Fibroblast of pulmonary artery (primary cell): ENCODE measurements at places on chromosomes 5 and 9.

- no peak for DNase-seq
These were observed 16.9 kb downstream of the ANKRD33B start for GRCh38 chr5:10580531-10581423.

- DNase-seq = no peak
These were observed 97.3 kb downstream of the CFAP90 start for GRCh38 chr5:7753596-7753995.

DNA sequence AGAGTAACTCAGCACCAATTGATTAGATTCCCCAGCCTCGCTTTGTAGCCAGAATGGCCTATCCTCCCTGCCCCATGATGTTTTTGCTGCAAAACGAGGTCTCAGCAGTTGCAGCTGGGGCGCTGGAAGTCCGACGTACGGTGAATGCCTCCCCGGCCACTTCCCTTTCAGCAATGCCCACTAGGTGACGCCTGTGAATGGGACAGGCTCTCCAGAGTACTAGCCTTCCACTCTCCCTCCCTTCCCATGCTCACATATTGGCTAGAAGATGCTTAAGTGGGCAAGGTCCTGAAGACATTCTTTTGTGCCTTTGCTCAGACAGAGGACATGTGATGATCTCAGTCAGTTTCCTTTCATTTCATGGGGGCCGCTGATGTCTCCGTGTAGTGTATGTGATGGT lies 50.8 kb downstream of the DMRT2 start:
- DNase-seq = peak; percentile 49

DNA sequence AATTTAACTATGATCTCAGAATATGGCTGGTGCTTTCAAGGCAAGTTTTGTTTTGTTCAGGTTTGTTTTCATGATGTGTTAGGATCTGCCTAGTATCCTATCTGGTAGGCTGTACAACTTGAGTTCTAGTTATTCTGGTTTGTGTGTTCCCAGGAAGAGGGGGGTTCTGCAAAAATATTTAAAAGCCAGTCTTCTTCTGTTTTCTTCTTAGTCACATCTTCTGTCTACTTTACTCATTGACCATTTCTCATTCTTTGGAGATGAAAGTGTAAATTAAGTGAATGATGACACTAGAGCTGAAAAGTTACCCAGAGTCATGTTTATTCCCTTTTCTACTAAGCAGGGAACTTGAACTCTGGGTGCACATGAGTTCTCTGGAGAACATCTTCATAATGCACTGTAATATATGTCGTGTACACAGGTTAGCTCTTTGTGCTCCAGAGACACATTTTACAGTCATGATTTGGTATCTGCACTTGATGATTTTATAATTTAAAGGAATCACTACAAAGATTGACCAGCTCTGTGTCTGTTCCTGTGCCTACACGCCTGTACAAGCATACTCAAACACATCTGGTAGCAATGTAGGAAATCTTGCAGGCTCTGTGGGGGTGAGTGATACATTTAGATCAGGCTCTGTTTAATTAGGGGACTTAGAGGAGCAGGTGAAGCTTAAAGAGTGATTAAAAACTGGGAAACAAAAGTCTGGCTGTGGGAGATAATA lies 5.0 kb downstream of the SMAD5 start:
- DNase-seq = no peak

- no peak for DNase-seq
These were observed 81.0 kb downstream of the SHB start for GRCh38 chr9:37988041-37988440.

GRCh38 chr5:59819806-59820205 lies 73.7 kb downstream of the PDE4D start:
- DNase-seq = no peak

GRCh38 chr5:98128271-98128670 lies 645.2 kb upstream of the RGMB start:
- no peak for DNase-seq

DNA sequence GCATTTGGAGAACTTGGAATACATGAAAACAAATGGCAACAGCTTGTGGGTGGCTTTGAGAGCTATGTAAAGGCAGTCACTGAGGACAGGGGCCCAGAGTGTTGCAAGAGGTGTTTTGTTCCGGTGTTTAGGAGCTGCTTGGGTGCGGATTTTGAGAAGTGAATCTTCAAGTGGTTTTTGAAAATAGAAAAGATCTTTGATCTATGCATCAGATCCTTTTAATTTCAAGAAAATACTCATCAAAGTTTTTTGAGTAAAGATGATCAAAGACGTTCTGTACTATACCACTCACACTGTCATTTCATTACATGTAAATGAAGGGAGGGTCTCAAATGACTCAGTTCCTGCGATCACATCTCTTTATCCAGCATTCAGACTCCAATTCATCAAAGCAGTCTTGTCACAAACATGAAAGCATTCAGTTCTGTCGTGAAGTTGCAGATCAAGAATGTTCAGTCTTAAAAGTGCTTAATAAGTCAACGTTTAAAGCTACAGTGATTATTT lies 112.5 kb downstream of the WDR41 start:
- no peak for DNase-seq

DNA sequence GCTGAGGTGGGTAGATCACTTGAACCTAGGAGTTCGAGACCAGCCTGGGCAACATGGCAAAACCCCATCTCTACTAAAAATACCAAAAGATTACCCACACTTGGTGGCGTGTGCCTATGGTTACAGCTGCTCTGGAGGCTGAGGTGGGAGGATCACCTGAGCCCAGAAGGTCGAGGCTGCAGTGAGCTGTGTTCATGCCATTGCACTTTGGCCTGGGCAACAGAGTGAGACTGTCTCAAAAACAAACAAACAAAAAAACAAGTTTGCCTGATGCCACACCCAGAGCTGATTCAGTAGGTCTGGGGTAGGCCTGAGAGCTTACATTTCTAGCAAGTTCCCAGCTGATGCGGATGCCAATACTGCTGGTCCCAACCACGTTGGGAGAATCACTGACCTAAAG lies 60.5 kb upstream of the HSPA9 start:
- no peak for DNase-seq

DNA sequence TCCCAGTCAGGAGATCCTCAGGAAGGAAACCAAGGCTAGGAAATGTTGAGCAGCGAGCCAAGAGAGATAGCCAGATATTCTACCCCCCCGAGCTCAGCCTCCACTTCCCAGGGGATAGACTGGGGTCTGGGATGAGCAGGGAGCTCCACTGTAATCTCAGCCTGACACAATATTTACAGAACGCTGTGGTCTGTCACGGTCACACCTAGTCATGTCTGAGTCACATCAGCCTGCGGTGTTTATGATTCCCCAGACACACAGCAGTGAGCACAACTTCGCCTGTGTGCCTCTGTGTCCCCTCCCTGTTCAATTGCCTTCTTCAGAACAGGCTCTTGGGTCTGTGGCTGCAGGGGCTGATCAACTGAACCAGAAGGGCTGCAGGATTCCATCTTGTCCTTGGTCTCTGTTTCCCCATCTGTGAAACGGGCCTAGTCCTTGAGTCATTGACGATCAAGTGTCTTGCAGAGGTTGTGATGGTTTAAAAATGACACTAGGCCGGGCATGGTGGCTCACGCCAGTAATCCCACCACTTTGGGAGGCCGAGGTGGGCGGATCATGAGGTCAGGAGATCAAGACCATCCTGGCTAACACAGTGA lies 8.6 kb upstream of the PRRX2 start:
- no peak for DNase-seq

- no peak for DNase-seq
These were observed 943 bp downstream of the GALNT12 start for GRCh38 chr9:98808411-98808815.

- no peak for DNase-seq
These were observed 82.1 kb downstream of the SLF1 start for GRCh38 chr5:94700592-94700991.

- no peak for DNase-seq
These were observed 262.5 kb downstream of the MED10 start for GRCh38 chr5:6115852-6116251.

- peak; percentile 73 for DNase-seq
These were observed 149.7 kb upstream of the FBXL17 start for GRCh38 chr5:108531367-108532128.

- peak; percentile 51 for DNase-seq
These were observed 284.5 kb downstream of the NTRK2 start for GRCh38 chr9:84953797-84954705.

DNA sequence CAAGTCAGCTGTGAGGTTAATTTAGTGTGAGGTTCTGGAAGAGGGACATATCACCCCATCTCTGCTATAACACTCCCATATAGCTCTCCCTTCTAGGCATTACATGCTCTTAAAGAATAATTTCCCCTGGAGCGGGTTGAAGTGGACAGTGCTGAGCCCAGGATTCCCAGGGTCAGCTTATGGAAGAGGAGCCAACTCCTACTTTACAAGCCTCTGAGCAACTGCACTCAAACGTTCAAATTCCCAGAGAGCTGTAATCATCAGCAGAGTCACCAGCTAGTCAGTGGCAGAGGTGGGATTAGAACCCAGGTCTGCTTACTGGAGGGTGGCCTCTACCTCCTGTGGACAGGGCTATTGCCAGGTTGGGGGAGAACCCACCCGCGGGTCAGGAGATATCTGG lies 1.4 kb downstream of the NEURL1B start:
- no peak for DNase-seq

- no peak for DNase-seq
These were observed 263.9 kb upstream of the TRPC7 start for GRCh38 chr5:136629125-136629792.

DNA sequence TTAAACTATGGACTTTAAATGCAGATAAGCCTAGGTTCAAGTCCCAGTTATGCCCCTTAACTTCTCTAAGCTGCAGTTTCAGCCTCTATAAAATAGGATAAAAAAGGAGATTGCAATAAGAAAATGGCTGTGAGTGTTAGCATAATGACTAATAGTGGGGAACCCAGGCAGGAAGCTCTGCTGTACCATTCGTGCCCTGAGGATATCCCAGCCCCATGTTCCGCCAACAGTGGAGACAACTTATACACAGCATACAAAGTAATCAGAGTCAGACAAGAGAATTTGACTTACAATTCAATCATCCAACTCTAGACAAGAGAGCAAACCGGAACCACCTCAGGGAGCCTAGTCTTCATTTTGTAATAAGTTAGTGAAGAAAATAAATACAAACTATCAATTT lies 141.5 kb upstream of the FSTL4 start:
- DNase-seq = no peak

- DNase-seq = no peak
These were observed 27.5 kb upstream of the SLC2A8 start for GRCh38 chr9:127369428-127369827.

DNA sequence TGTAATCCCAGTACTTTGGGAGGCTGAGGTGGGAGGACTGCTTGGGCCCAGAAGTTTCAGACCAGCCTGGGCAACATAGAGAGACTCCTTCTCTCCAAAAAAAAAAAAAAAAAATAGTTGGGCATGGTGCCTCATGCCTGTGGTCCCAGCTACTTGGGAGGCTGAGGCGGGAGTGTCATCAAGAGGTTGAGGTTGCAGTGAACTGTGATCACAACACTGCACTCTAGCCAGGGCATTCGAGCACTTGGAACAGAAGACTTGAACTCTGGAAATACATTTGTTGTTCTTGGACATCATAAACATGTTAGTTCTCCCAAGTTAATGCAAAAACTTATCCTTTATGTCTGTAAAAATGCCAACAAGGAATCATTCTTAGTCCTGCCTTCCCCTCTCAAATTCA lies 29.6 kb downstream of the EHMT1 start:
- DNase-seq = peak; percentile 30

DNA sequence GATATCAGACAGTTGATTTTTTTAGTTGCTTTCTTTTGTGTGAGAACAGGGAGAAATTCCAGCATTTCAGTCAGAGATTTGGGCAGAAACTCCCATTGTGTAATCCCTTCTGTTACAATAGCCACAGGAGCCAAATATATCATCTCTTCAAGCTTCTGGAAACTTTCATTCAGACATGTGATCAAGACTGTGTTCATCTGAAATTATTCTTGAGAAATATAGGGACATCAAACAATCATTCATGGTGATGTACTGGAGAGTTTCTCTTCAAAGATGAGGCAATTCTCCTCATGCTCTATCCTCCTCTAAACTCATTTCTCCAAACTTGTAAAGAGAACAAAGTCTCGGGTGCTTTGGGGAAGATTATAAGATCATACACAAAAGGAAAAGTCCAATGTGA lies 35.2 kb upstream of the CSNK1G3 start:
- peak; percentile 59 for DNase-seq

- no peak for DNase-seq
These were observed 71.1 kb downstream of the ALDH7A1 start for GRCh38 chr5:126523818-126524510.

GRCh38 chr5:88390096-88390441 lies 121.4 kb upstream of the TMEM161B start:
- DNase-seq = no peak

DNA sequence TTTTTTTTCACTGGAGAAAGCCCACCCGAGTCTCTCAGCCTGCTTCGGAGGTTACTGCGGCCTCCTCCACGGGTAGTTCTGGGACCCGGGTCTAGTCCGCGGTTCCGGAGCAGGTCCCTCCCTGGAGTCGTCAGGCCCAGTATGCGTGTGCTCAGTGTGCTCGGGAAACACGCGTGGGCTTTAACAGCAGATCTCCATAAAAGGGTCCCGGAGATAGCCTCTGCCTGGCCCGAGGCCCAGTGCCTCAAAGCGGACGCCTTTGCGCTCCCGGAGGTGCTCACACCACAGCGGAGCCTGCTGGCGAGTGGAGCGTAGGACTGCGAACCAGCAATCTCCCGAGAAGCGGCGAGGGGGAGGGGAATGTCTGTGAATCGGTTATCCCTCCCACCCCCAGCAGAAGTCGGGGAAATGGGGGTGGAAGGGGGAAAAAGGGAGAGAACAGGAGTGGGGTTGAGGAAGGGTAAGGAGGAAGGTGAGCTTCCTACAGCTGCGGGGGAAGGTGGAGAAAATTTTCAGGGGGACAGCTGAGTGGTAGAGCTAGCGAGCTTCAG lies 28.7 kb downstream of the CDKN2A start:
- DNase-seq = peak; percentile 81

DNA sequence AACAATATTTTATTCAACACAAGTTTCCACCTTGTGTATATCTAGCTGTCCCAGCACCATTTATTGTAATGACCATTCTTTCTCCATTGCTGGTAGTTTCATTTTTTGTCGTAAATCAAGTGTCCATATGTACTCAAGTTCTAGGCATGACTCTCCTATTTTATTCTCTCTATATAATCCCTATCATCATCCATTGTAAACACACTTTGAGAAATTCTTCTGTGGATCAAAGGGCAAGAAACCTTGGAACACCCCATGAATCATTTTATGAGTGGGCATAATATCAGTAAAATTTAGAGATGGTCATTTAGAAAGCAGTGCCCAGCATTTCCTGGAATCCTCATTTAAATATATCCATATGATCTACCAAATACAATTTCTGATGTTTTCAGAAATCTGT lies 35.8 kb upstream of the SPATA31D4 start:
- DNase-seq = no peak

- no peak for DNase-seq
These were observed 50.5 kb downstream of the RALGPS1 start for GRCh38 chr9:126965077-126965476.

GRCh38 chr9:120480707-120481106 lies 99.3 kb downstream of the CDK5RAP2 start:
- DNase-seq = no peak

- no peak for DNase-seq
These were observed 149.4 kb downstream of the CWC27 start for GRCh38 chr5:64918083-64918482.
